Esophagus squamous epithelium (tissue), 5 donors: ENCODE measurements at places on chromosomes 3 and 15. TPM values are rescaled to one million over a fixed set of nuclear protein-coding genes. Genes with fewer than 3 reads are reported as not detected.

- no peak for DNase-seq
Measured at GRCh38 chr15:80423215-80423614, 19.0 kb downstream of the ARNT2 start.

DNA sequence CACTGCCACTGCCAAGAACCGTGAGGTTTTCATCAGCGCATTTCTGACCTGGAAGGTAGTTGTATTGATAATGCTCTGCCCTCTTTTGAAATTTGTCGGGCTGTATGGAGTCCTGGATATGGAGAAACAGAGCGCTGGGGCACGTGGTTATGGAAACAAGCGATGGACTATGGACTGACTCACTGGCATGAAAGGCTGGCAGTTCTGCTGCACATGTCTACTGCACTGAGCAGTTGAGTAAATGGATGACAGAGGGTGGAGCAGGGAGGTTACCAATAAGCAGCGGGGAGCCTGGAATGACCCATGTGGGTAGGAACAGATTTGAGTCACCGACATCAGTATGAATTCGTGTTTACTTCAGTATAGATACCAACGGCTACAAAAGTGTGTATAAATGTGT is 429.5 kb downstream of the OCA2 start:
- DNase-seq: no peak

DNA sequence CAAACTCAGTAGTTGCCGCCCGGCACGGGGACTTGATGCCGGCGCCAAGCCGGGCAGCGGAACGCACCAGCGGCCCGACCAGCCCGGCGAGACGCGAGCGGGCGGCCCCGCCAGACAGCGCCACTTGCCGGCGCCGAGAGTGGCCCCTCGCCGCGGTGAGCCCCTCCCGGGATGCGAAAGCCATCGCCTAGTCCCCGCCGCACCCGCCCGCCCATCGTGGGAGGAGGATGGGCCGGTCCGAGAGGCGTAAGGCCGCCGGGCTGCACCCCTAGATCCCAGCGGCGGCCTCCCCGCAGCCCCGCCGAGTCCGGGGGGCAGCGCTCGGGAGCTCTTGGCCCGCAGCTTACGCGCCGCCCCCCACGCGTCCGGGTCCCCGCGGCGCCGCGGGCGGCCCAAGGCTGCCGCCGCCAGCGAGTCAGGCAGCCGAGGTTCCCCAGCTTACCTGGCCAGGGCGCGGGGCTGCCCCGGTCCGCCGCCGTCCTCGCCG is 609 bp downstream of the GOLGA8A start:
- DNase-seq: no peak

- no peak for DNase-seq
Measured at GRCh38 chr3:120816728-120817127, 74.2 kb downstream of the GTF2E1 start.

DNA sequence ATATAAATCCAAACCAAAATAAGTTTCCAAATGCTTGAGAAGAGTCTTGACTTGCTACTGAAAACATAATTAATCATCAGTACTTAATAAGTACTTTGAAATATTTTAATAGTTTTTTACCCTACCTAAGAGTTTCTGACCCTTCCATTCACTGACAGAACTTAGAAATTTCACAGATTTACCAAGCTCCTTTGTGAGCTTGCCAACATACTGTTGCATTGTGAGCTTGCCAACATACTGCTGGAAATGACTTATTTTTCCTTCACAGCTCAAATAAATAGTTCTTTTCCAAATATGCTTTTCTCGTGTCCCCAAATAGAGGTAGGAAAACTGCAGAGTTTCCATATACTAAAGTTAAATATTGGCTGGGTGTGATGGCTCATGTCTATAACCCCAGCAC is 9.6 kb upstream of the AADAC start:
- DNase-seq: no peak

DNA sequence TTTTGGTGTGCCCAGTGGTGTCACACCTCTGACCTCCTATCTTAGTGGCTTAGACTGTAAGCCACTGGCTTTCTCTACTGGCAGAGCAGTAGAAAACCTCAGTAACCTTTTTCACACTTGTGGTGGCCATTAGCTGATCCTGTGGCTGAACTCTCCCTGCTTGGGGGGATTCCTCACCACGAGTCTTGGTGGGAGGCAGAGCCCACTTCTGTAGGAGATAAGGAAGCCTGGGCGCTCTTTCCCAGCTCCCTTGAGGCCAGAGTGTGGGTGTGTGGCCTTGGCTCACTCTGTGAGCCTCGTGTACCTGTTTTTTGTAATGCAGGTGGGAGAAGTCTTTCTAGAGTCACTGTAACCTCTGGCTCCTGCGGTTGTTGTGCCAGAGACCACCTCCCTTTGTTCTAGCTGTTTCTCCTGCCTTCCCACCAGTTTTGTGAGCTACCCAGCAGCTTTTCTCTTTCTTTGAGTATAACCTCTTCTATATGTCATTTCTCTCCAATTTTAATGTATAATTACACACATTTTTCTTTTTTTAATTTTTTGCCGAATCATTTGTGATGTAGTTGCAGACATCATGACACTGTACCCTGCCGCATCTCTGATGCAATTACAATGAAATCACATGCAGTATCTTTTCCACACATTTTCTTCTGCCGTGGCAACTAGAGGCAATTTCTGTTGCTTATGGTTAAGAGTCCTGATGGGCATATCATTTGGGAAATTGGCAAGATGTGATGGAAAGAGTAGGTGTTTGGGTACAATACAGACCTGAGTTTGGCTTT is 13.8 kb downstream of the XCR1 start:
- DNase-seq: no peak

DNA sequence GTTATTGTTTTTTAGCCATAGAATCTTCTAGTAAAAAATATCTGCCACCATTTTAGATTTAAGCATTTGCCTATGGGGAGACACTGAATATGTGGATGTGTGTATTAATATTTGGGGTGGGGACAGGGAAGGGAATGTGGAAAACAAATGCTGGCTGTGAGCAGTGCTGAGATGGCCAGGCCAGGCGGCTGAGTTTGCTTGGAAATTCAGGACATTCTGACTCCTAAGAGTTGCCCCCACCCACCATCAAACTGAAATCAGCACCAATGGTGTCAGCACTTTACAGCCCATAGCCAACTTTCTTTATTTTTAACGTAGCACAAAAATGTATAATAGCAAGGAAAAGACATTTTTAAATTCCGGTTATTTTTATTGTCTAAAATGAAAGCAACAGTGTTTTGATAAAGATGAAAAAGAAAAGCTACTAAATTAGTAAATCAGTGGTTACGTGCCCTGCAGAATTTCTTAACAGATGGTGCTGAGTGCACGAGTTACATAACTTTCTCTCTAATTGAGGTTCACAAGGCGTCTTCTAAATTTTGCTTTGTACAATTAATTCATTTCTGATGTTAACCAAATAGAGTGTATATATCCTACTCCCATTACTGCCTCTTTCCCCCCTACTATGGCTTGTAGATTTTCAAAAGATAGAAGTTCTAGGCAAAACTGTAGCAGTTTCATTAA is 34.0 kb downstream of the B3GALNT1 start:
- DNase-seq: no peak

DNA sequence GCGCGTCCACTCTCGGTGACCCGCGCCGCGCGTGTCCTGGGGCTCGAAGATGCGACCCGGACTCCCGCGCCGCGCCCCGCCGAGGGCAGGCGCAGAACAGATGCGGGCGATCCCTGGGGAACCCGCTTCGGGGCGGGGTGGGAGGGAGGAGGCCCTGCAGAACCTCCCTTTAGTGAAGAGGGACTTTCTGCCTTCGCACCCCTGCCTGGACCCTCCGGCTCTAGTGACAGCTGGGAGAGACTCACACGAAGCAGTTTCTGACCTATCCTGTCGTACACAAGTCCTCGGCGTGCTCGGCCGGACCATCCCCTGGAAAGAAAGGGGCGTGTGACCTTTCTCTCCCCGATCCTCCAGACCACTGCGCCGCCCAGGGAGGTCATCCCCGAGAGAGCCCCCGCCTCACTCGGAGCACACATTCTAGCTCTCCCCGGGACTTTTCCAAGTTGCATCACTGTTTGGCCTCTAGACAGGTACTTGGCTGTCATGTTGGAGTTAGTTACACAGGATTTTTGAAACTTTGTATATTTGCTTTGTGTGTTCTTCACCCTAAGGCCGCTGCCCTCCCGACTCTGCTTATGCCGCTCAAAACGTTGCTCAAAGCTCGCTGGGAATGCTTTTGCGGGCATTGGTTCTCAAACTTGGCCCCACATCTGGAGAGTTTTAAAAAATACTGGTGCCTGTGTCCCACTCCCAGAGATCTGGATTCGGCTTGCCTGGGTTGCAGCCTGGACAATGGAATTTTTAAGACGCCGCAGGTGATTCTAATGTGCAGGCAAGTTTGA is 582 bp downstream of the CGNL1 start:
- DNase-seq: no peak

DNA sequence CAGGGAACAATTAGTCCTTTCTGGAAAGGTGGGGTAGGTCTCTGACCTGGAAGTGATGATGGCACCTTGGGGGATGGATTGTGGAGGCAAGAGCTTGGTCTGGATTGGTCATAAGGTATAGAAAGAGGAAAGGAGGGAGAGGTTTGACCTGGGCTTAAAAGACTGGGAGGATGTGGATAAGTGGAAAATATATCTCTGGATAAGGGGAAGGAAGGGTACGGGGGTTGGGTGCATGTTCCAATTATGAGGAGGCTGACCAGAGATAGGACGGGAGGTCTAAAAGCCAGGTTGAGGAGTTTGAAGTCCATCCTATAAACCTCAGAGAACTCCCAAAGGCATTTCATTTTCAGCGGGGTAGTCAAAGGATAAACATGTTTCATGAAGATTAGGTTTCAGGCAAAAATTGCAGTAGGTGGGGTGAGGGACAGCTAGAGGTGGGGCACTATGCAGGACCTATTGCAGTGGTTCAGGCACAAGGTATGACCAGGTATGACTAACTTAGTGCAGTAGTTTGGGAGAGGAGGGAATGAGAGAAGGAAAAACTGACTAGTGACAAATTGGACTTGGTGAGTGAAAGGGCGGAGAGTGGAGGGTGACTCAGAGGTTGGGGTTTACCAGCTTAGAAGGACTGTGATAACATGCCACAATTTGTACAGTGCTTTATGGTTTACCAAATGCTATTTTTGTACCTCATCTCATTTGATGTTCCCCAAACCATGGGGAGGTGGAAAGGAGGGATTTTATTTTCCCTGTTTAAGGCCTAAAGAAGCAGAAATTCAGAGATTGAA is 10.7 kb downstream of the PDE8A start:
- DNase-seq: no peak

GRCh38 chr3:186013312-186013711 is 75.5 kb upstream of the TRA2B start:
- no peak for DNase-seq

DNA sequence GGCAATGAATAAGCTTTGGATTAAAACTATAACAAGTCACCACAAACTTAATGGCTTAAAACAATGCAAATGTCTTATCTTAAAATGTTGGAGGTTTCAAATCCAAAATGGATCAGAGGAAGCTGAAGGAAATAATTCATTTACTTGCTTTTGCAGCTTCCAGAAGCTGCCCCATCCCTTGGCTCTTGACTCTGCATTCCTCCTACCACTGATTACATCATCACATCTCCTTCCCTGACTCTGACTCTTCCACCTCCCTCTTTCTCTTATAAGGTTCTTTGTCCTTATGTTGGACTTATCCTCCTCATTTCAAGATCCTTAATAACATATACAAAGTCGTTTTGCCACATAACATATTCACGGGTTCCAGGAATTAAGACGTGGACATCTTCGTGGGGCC is 982.8 kb upstream of the ROBO1 start:
- no peak for DNase-seq

- no peak for DNase-seq
Measured at GRCh38 chr15:24761704-24762302, 86.2 kb downstream of the NPAP1 start.

DNA sequence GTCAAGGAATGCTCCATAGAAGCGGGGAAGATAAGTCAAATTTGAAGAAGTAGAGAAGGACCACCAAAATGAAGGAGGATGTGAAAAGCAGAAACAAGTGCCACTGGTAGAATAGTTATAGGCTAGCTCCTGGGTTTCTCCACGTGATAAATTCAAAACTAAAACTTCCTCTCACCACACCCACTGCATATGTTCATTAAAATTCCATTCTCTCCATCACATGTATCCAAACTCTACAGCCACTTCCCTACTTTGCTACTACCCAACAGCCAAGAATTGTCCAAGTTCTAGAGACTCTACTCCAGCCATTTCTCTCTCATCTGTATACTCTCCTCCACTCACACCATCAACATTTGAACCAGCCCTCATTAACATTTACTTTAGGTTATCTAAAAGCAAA is 60.5 kb downstream of the COL8A1 start:
- no peak for DNase-seq

GRCh38 chr15:81418444-81418843 is 44.4 kb upstream of the TMC3 start:
- DNase-seq: no peak

DNA sequence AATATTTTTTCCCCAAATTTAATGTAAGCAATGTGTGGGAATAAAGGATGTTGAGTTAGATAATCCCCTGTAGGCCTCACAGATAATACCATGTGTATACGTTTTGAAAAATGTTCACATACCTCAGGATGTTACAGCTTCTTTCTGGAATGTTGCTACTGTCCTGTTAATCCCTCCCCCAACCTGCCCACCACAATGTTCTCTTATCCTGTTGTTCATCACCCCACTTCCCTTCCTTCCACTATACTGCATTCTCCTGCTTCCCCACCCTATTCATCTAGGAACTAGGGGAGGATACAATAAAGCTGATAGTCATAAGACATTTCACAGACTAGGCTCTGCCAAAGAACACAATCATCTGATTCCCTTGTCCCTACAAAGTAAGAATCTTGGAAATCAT is 92.1 kb downstream of the IGF2BP2 start:
- no peak for DNase-seq

GRCh38 chr15:71275098-71275497 is 159.8 kb downstream of the THSD4 start:
- no peak for DNase-seq

DNA sequence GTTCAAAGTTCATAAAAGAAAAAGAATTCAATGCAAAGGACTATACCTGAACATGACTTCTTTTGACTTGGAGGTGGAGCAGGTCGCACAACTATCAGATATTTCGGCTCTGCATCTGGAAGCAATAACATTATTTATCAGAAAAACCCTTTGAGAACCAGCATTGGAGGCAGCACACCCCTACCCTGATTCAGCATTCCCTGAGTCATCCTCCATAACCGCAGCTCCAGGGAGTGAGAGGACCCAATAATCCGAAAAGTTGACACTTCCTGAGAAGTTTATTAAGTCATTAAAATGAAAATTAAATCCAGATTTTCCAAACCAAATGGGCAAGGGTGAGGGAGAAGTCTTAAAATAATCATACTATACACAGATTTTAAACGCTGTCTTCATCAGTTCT is 90.6 kb downstream of the ABI3BP start:
- DNase-seq: no peak

SNX4 gene
- 47.9 TPM for total RNA-seq

CASR gene
- total RNA-seq: not detected

CTXN2 gene
- not detected for total RNA-seq

LDHAL6B gene
- total RNA-seq: not detected

SPTBN5 gene
- total RNA-seq: 1.9 TPM

GOLGA8T gene
- not detected for total RNA-seq

ACTC1 gene
- total RNA-seq: not detected

HTR3E gene
- not detected for total RNA-seq

CEMIP gene
- 13.5 TPM for total RNA-seq

NRG4 gene
- total RNA-seq: 1.9 TPM

MORC1 gene
- not detected for total RNA-seq

TRIM42 gene
- not detected for total RNA-seq

TMEM207 gene
- total RNA-seq: not detected
